Heart left ventricle (tissue), 16 donors: ENCODE measurements at places on chromosomes 7 and 10. TPM values are rescaled to one million over a fixed set of nuclear protein-coding genes. Genes with fewer than 3 reads are reported as not detected.

DNA sequence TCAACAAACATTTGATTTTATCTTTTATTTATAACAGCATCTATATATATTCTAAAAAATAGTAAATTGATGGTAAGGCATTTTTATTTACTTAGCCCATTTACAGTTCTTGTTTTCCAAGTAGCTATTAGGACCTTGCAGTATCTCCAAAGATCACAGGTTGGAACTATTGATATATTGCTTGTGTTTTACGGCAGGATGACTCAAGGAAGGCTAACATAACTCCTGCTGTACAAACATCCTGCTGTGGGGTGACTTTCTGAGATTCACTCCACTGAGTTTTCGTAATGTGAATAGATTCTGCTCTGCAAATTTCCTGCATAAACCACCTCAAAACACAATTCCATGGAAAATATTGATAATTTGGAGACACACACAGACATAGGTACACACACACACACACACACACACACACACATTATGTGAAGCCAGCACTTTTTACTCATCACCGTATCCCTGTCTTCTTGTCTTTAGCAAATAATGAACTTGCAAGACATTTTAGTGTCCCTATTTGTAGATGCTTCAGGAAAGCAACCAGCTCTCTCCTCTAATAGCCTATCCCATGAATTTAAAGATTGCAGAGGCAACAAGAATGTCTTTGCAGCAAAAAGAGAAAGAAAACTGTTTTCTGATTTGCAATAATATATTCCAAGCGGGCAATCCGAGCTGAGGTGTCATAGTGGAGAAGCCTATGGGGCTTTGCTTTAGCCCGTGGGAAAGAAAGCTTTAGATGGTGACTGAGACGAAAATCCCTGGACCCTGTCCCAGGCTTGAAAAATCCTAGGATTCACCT lies 722 bp downstream of the AGR2 start:
- H3K4me3 ChIP-seq, result no peak overlapping the region
- no peaks in the 10 kb centered on the region for H3K36me3 ChIP-seq
- DNase-seq, result no peak
- no peaks in the 10 kb centered on the region for H3K27me3 ChIP-seq
- H3K4me1 ChIP-seq, result no peaks in the 10 kb centered on the region

DNA sequence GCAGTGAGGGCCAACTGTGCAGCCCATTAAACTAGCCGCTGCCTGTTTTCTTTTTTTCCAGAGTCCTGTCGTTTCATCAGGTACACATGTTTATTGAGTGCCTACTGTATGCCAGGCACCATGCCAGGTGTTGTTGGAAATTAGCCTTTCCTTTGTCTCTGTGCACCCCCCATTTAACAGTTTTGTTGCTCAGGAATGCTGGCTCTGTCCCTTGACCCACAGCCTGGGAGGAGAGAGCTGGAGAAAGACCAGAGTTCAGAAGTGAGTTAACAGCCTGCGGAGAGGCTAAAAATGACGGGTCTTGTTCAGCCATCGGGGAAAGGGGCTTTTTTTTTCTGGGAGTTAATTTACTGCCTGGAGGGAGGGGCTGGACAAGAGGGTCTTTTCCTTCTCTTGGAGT lies 1.3 kb downstream of the LRMDA start:
- no peak overlapping the region for H3K27ac ChIP-seq
- DNase-seq, result no peak
- H3K4me3 ChIP-seq, result no peak overlapping the region

- H3K27me3 ChIP-seq, result no peaks in the 10 kb centered on the region
- H3K4me1 ChIP-seq, result peaks cover 25% of the 10 kb centered on the region
- H3K36me3 ChIP-seq, result no peaks in the 10 kb centered on the region
- DNase-seq, result no peak
- peak overlapping the region; percentile 95 for H3K4me3 ChIP-seq
These were observed 657 bp downstream of the CDNF start for GRCh38 chr10:14837003-14837756.

The SH2D4B gene
- not detected for total RNA-seq

The TAS2R41 gene
- total RNA-seq, result not detected
